ENCODE measurements at places on chromosomes 5 and 9.

GRCh38 chr9:73347123-73347522 is 195.5 kb downstream of the ANXA1 start:
- no peak for DNase-seq

DNA sequence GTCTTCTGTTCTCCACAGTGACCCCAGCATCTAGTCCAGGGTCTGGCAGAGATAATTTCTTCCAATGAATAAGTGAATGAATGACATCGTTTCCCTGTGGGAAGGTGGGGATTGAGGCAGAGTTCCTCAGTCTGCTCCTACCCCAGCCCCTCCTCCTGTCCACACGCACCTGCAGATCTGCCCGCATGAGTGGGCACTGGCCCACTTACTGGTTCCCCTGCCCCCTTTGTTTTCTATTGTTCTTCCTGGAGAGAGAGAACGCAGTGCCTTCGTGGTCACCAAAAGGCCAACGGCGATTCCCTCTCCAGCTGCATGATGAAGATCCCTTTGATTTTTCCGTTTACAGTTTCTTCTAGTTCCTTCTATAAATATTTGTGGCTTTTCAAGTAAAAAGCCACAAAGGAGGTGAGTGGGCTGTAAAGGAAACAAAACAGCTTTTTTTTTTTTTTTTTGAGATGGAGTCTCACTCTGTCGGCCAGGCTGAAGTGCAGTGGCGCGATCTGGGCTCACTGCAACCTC is 5.8 kb upstream of the FPGS start:
- no peak for DNase-seq

- DNase-seq = no peak
These were observed 64.2 kb downstream of the PCA3 start for GRCh38 chr9:76828447-76828846.

DNA sequence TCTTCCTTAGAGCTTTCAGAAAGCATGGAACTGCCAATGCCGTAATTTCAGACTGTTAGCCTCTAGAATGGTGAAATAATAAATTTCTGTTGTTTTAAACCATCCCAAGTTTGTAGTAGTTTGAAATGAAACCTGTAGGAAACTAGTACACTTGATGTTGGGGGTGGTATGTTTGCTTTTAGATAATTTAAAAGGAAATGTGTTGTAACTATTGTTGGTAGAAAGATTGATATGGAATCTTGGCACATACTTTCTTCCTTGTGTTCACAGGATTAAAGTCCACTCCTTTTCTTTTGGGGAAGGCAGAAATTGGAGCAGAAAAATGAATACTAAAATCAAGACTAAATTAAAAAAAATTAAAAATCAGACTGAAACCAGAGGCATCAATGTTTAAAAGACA is 66.0 kb upstream of the ARRDC3 start:
- no peak for DNase-seq

- DNase-seq = peak; percentile 6
These were observed 1062.6 kb downstream of the NR2F1-AS1 start for GRCh38 chr5:92518318-92518904.

DNA sequence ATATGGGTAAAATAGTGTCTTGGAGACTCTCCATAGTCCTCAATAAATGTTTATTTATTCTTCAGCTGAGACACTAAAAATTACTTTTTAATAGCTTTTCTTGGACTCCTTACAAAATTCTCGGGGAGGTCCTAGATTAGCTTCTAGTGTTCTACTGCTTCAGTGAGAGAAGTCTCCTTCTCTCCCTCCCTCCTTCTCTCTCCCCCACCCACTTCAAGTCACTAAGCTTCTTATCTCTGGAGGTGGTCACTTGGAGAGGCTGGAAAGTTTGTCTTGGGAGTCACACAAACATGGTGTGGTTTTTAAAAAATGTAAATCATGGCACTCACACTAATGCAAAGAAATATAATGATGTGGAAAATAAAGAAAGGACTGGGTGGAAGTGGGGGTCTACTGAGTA is 64.1 kb downstream of the SEMA6A start:
- DNase-seq = no peak

DNA sequence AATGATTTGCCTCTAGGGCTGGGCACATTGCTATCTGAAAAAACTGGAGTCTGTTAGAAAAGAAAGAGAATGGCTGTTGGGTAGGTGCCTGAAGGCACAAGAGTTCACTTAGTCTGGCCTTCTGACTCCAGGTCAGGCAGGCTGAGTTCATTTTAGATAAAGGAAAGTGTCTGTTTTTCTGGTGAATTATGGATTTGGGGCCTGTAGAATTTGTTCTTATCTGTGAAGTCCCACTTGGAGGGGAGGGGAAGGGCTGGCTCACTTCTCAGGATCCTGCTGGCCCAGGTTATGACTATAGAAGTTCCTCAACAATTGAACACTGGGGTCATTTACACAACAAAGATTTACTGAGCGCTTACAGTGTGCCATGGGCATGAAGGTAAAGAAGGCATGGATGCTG is 11.5 kb upstream of the SEPTIN8 start:
- DNase-seq = no peak

GRCh38 chr9:123834218-123834888 is 95.6 kb downstream of the DENND1A start:
- no peak for DNase-seq

DNA sequence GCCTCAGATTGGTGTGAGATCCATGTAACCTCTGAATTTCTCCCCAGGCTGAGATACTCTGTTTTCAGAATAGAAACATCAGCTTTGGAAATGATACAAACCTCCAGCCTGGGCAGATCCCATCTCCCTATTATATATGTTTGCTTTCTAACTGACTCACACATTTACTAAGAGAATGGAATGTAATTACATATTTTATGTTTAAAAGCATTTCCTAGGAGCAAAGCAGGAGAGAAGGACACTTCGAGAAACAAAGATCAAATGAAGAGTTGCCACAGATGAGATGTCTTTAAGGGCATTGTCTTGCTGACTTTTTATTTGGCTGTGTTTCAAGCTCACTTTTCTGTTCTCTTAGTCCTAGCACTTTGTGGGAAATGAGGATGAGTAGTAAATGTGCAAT is 96.3 kb downstream of the CDH18 start:
- no peak for DNase-seq

DNA sequence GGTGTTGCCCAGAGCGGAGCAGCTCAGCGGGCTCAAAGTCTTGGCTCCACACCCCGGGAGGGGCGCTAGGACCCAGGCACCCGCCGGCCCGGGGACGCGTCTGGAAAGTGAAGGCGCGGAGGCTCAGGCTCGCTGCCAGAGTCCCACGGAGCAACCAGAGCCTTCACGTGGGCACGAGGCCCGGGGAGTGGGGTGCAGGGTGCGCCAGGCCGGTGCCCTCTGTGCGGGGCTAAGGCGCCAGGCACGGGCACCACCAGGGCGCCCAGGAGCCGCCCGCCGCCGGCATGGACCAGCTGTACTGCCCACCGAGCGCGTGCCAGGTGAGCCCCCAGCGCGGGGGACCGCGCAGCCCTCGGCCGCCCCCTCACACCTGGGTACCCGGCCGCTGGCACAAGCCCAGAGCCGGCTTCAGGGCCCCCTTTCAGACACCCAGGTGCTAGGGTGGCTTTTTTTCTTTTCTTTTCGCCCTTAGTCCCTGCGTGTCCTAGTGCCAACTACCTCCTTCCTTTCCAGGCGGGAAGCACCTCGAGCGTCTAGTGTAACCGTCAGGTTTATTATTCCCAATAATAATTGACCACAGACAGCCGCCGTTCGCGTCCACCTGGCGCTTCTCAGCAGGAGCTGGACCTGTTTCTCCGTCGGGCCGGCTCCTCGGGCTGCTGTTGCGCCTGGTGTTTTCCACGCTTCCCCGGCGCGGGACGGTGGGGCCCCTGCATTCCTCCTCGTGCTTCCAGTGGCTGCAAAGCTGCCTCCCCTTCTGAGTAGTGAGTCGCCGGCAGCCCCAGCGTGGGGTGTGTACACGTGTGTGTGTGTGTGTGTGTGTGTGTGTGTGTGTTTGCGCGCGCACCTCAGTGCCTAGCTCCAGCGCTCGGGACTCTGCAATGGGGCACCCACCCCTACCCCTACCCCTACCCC is 30.1 kb upstream of the PDE8B start:
- peak; percentile 35 for DNase-seq

DNA sequence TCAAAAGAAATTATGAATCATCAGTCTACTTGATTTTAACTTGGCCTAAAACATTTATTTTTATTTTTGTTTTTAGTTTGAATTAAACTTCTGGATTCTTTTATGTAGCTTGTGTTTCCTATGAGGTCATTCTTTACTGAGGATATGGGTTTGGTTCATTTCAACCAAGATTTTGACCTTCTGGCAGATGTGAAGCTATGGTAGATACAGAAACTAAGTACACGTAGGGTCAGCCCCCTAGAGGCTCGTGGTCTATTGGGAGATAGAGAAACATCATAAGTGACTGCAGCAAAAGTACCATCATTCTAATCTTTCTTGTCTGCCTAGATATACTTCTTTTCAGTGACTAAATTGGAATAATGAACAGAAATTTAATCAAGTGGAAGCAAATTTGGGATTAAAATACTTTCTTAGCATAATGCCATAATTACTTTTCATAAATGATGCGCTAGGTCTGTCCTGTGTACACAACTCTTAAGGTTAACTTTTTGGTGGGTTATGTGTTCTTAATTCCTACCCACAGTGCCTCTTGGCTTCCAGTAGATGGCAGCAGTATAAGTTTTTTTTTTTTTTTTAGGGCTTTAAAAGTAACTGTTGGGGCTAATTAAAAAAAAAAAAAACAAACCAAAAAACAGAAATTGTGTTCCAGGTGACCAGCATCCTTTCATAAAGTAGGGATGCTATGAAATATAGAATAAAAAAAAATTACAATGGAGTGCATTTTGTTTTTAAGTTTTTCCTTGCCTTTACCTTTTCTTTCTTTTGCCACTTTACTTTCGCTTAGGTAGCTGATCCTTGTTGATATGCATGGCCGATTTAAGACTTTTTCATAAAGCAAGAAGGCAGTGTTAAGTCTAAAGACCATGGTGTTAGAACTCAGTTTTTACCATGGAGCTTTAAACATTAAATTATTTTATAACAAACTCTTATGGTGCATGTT is 49.9 kb downstream of the LRRTM2 start:
- no peak for DNase-seq

- DNase-seq = no peak
These were observed 4.5 kb downstream of the PURA start for GRCh38 chr5:140118302-140118936.

GRCh38 chr5:25694801-25695200 is 1050.0 kb upstream of the CDH10 start:
- DNase-seq = no peak

GRCh38 chr5:18281947-18282581 is 647.8 kb downstream of the TAF11L14 start:
- no peak for DNase-seq

DNA sequence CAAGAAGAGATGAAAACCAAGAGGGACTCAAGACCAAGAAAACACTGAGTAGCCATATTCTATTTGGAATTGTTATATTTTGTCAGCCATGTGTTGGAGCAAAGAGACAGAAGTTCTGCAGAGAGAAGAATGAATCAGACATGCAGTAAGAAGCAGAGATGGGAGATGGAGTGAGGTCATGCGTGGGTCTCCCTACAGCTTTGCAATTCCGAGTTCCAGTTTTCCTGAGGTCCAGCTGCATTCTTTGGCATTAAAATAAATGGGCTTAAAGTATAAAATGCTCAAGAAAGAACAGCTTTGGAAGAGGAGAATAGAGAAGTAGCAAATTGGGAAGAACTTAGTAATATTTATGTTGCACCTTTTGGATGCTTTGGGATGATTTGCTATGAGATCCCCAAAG is 361.6 kb downstream of the NPR3 start:
- no peak for DNase-seq

DNA sequence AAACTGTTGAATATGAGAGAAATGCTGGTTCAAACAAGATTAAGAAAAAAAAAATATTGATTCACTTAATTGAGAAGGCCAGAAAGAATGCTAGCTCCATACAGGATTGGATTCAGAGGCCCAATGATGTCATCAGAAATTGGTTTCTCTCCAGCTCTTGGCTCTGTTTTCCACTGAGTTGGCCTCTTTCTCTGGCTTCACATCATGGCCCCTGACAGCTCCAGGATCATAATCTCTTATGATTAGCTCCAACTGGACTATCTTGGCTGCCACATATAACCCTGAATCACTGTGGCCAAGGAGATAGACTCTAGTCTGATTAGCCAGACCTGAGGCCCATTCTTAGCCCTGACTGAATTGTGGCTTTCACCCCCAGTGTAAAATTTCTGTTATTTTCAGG is 244.7 kb upstream of the GRAMD2B start:
- no peak for DNase-seq

- peak; percentile 28 for DNase-seq
These were observed 92.2 kb downstream of the DOCK8 start for GRCh38 chr9:306907-307306.

GRCh38 chr9:106911951-106912350 is 49.0 kb downstream of the ZNF462 start:
- no peak for DNase-seq

- peak; percentile 40 for DNase-seq
These were observed 579 bp downstream of the ADAMTS16 start for GRCh38 chr5:5140479-5141338.

DNA sequence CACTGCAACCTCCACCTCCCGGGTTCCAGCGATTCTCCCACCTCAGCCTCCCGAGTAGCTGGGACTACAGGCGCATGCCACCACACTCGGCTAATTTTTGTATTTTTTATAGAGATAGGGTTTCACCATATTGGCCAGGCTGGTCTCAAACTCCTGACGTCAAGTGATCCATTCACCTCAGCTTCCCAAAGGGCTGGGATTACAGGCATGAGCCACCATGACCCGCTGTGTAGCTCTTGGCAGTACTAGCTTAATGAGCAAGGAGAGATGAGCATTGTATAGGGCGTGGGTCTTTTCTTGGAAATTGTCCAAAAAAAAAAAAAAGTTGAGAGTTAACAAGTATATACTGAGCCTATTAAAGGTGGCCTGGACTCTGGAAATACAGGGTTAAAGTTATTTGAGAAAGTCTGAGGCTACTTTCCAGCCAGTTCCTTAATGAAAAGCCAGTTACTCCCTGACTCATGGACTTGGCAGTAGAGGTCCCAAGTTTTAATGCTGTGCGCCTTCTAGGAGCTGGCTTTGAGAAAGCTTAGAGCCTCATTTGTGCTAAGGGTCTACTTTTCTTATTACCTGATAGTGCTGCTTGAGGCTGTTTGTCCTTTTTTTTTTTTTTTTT is 4.2 kb upstream of the FGF18 start:
- DNase-seq = no peak

GRCh38 chr5:128629157-128629556 is 91.1 kb upstream of the FBN2 start:
- DNase-seq = no peak

DNA sequence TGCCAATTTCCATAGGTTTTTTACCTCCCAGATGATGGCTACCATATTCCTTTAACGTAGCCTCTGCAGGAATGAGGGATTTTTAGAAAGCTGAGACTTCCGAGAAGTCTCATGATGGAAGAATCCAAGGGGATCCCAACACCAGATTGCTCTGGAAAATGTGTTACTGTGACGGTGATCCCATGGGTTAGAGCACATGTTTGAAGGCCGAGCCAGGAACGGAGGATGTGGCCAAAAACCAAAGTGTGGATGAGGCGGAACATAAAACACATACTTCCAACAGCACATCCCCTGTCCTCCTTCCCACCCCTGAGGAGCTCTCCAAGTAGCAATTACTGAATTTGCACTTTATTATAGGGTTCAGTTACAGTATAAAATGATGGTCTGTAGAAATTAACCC is 82.6 kb downstream of the GPR21 start:
- DNase-seq = no peak
